Peyer's patch (tissue), 4 donors: ENCODE measurements at places on chromosomes 13 and 19.
A peak's percentile ranks its signal among the peaks of the same experiment; 100 is the strongest.

- H3K27me3 ChIP-seq: no peaks in the 10 kb centered on the region
- H3K4me1 ChIP-seq: no peaks in the 10 kb centered on the region
- H3K27ac ChIP-seq: no peak overlapping the region
- no peak overlapping the region for H3K4me3 ChIP-seq
Observed at GRCh38 chr13:59901191-59901590, 262.5 kb downstream of the DIAPH3 start.

GRCh38 chr19:15452111-15453047 is 2.6 kb upstream of the WIZ start:
- H3K36me3 ChIP-seq: no peaks in the 10 kb centered on the region
- DNase-seq: peak; percentile 44
- H3K27me3 ChIP-seq: no peaks in the 10 kb centered on the region
- H3K27ac ChIP-seq: no peak overlapping the region
- peak overlapping the region; percentile 15 for H3K4me3 ChIP-seq

- no peak overlapping the region for H3K4me3 ChIP-seq
- H3K36me3 ChIP-seq: no peaks in the 10 kb centered on the region
- DNase-seq: no peak
- no peaks in the 10 kb centered on the region for H3K4me1 ChIP-seq
- H3K27me3 ChIP-seq: no peaks in the 10 kb centered on the region
- H3K27ac ChIP-seq: no peak overlapping the region
Observed at GRCh38 chr19:2385053-2385721, 25.1 kb downstream of the TMPRSS9 start.

DNA sequence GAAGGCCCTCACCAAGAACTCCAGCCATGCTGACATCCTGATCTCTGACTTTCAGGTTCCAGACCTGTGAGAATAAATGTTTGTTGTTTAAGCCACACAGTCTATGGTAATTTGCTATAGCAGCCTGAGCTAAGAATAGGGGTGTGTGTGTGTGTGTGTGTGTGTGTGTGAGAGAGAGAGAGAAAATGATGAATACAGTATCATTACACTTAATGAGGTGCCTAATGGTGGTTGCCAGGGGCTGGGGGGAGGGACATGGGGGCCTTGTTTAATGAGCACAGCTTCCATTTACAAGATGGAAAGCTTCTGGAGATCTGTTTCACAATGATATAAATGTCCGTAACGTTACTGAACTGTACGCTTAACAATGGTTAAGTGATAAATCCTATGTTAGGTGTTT is 53.8 kb upstream of the LATS2 start:
- peaks cover 8% of the 10 kb centered on the region for H3K4me1 ChIP-seq
- no peak overlapping the region for H3K27ac ChIP-seq
- H3K27me3 ChIP-seq: no peaks in the 10 kb centered on the region

- H3K27me3 ChIP-seq: no peaks in the 10 kb centered on the region
- H3K36me3 ChIP-seq: no peaks in the 10 kb centered on the region
- no peak overlapping the region for H3K27ac ChIP-seq
- no peak for DNase-seq
- H3K4me1 ChIP-seq: no peaks in the 10 kb centered on the region
Observed at GRCh38 chr13:114082849-114083645, 49.4 kb downstream of the RASA3 start.

- H3K27me3 ChIP-seq: peaks cover 28% of the 10 kb centered on the region
- H3K27ac ChIP-seq: peak overlapping the region; percentile 88
- H3K4me1 ChIP-seq: no peaks in the 10 kb centered on the region
Observed at GRCh38 chr19:2289714-2290435, 7.9 kb upstream of the PEAK3 start.

DNA sequence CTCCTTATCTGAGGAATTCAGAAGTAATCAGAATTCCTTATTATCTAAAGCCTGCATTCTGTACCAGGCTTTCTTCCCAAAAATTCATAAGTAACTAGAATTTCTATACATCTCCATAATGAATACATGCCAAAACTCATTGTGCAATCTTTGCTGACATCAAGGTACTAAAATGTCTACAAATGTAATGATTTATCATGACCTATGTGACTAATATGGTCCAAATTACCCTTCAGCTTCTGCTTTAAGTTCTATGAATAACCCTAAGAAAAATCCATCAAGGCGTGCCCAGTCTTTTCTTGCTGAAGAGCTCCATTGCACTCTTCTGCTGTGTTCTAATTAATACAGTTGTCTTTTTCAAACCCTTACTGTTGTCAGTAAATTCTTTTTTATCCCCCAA is 58.5 kb upstream of the SLITRK1 start:
- DNase-seq: no peak
- H3K36me3 ChIP-seq: no peaks in the 10 kb centered on the region
- no peak overlapping the region for H3K4me3 ChIP-seq
- H3K4me1 ChIP-seq: no peaks in the 10 kb centered on the region
- H3K27ac ChIP-seq: no peak overlapping the region

GRCh38 chr13:42781352-42781751 is at the start of gene FAM216B:
Gene FAM216B, plus strand, starts transcription at chr13:42781584. Its CDS starts 2,484 bp downstream, at chr13:42784068.
- no peaks in the 10 kb centered on the region for H3K36me3 ChIP-seq
- no peak for DNase-seq
- H3K4me1 ChIP-seq: no peaks in the 10 kb centered on the region
- H3K4me3 ChIP-seq: no peak within 1 kb of the TSS
- peak within 1 kb of the TSS; percentile 22 for H3K27ac ChIP-seq

GRCh38 chr19:49875857-49876421 is 1.2 kb downstream of the AKT1S1 start:
- H3K4me1 ChIP-seq: peaks cover 5% of the 10 kb centered on the region
- H3K27me3 ChIP-seq: no peaks in the 10 kb centered on the region
- peak overlapping the region; percentile 75 for H3K4me3 ChIP-seq
- DNase-seq: peak; percentile 51
- peak overlapping the region; percentile 98 for H3K27ac ChIP-seq
